Stimulated activated CD8-positive, alpha-beta memory T cell treated with anti-CD3 and anti-CD28 coated beads, Interleukin-4, amount 100 ng/mL, for 4 hours (primary cell): ENCODE measurements at places on chromosomes 2 and 18.

DNA sequence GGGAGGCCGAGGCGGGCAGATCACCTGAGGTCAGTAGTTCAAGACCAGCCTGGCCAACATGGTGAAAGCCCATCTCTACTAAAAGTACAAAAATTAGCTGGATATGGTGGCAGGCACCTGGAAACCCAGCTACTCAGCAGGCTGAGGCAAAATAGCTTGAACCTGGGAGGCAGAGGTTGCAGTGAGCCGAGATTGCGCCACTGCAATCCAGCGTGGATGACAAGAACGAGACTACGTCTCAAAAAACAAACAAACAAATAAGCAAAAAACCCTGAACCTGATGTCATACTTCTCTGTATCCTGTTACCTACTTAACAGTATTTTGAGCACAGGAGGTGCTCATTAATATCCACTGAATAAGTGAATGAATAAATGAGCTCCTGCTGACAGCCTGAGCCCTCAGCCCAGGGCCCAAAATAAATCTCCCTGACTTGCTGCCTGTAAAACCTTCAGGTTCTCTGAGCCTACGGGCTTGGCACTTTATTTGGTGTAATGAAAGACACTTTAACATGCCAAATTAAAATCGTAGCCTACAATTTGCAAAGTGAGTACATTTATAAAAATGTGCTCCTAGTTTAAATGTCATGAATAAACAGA is 215.1 kb downstream of the ZNF385B start:
- DNase-seq, result no peak

- no peak for DNase-seq
Observed at GRCh38 chr2:117997872-117998454, 15.9 kb downstream of the CCDC93 start.

- no peak for DNase-seq
Observed at GRCh38 chr2:239167766-239168444, 232.9 kb downstream of the HDAC4 start.

DNA sequence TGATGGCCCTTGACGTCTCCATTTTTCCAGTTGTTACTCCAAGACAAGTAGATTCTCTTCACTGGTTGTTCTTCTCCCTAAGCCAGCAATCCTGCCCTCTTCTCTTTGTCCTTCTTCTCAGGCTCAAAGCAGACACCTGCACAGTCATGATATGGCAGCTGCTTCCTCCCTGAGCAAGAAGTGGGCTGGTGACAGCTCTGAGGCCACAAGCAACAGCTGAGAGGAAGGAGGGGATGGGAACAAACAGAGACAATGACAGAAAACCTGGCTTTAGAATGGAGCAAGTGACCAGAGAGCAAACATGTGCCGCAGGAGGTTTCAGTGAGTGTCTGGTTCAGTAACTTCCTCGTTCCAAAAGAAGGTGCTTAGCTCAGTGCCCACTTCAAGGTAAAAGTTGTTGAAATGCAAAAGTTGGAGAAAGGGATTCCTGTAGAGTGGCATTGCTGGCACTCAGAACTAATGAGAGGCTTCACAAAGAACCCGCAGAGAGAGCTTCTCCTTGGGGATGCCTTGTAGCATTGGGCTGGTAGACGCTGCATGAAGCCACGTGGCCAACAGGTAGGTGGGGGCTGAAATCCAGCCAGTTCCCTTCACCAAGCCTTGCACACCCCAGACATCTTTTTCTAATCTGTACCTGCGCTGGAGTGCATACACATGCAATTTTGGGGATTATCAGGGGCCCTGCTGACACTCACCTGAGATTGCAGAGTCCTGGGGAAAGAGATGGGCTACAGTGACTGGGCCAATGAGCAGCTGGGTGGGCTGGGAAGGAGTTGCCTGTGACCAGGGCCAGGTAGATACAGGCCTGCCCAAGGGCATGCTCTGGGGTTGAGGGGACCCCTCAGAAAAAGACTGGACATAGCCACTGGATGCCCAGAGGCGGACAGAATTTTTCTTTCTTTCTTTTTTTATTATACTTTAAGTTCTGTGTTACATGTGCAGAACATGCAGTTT is 153.3 kb upstream of the RAB12 start:
- DNase-seq, result no peak

GRCh38 chr2:172870396-172870795 is 134.8 kb downstream of the RAPGEF4 start:
- no peak for DNase-seq

- no peak for DNase-seq
Observed at GRCh38 chr2:111904726-111905474, 6.5 kb downstream of the MERTK start.

DNA sequence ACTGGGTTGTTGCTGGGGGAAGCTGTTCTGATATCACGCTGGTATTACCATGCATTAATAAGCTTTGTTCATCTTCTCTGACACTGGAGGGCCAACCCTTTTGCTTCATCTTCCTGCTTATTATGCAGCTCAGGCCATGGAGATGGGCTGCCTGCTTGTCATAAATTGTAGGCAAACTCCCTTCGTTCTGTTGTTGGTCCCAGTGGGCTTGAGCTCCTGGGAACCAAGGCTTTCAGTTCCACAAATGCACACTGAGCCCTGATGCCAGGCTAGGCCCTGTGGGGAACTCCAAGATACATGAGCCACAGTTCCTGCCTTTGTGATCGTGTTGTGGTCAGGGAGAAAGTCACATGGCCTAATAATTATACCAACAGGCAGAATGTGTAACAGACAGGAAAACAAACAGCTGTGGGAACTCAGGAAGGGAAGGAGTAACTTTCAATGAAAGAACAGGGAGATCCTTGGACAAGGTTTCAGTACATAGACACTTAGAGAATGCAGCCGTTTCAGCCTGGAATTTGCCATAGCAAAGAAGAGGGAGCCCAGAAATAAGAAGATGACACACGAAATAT is 49.0 kb upstream of the BCL2L11 start:
- DNase-seq, result no peak
